T-helper 17 cell (primary cell): ENCODE measurements at places on chromosomes 7 and 10.

DNA sequence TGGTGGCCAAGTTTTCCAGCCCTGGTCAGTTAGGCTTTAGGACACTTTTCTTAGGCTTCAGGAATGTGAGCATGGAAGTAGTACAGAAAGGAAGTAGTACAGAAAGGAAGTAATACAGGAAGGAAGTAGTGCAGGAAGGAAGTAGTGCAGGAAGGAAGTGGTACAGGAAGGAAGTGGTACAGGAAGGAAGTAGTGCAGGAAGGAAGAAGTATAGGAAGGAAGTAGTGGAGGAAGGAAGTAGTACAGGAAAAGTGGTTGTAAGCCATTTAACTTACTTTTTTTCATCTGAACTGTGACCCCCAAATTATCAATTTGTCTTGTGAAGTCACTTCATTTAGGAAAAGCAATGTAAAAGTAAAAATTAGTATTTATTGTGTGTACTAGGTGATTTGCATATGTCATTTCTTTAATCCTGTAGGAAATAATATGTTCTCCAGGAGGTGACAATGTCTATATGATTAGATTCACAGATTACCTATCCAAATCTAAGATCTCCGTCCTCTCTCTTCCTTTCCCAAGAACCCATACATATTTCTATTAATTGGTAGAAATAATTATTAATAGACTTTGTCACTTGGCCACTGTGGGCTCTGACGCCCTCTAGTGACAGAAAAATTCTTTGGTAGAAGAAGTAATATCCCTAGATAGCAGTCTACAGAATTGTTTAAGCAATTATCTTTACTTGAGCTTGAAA, 3.9 kb upstream of the FAS start:
- peaks cover 52% of the 10 kb centered on the region for H3K4me1 ChIP-seq
- no peak for DNase-seq
- H3K27me3 ChIP-seq = no peaks in the 10 kb centered on the region
- H3K4me3 ChIP-seq = no peak overlapping the region
- H3K27ac ChIP-seq = no peak overlapping the region

DNA sequence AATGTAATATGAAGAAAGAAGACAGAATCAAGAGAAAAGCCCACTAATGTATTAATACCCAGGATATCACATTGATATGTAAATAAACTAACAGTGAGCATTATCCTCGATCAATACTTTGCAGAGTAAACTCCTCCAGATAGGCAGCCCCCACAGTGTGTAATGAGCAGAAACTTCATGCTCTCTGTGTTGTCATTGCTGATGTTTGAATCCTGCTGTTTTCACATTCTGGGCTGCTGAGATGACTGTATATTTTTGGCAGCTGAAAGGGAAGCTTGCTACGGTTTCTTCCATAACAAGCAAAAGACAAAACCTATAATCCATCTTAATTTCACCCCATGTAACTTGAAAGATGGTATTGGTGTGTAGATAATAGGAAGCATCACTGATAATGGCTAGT, 15.3 kb upstream of the THSD7A start:
- no peak overlapping the region for H3K4me3 ChIP-seq
- H3K27ac ChIP-seq = no peak overlapping the region
- H3K36me3 ChIP-seq = no peaks in the 10 kb centered on the region
- DNase-seq = no peak
- no peaks in the 10 kb centered on the region for H3K4me1 ChIP-seq

DNA sequence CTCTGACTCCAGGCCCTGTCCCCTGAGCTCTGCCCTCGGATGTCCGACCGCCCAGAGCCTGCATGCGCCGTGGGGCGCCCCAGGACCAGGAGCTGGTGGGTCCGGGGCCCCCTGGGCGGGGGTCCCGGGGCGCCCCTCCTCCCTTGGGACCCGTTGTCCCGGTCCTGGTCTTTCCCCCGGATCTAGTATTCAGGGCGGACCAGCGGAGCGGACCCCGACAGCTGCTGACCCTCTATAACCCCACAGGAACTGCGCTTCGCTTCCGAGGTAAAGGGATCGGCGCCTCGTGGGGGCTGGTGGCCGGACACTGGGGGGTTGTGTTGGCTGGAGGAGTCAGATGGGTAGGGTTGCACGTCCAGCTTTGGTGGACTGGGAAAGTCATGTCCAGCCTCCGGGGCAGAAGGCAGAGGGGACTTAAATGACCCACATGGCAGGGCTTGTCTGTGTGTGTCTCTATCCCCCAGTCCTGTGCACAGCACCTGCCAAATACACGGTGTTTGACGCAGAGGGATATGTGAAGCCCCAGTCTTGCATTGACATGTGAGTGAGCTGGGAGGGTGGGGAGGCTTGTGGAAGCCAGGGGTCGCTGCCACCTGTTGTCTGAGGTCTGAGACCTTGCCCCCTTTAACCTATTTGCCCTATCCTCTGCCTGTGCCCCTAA, 520 bp downstream of the MOSPD3 start:
- no peak for DNase-seq
- H3K27me3 ChIP-seq = no peaks in the 10 kb centered on the region
- peaks cover 20% of the 10 kb centered on the region for H3K4me1 ChIP-seq
- peak overlapping the region; percentile 97 for H3K4me3 ChIP-seq
- peaks cover 3% of the 10 kb centered on the region for H3K36me3 ChIP-seq

GRCh38 chr7:38367301-38367890, 94.0 kb upstream of the TARP start:
- peak overlapping the region; percentile 77 for H3K4me3 ChIP-seq
- DNase-seq = no peak
- peaks cover 57% of the 10 kb centered on the region for H3K4me1 ChIP-seq
- H3K27me3 ChIP-seq = no peaks in the 10 kb centered on the region
- peaks cover 7% of the 10 kb centered on the region for H3K36me3 ChIP-seq
- H3K27ac ChIP-seq = peak overlapping the region; percentile 93

- H3K27ac ChIP-seq = no peak overlapping the region
- H3K36me3 ChIP-seq = peaks cover 4% of the 10 kb centered on the region
Measured at GRCh38 chr10:96299383-96299782, 4.9 kb upstream of the DNTT start.

- H3K4me1 ChIP-seq = peaks cover 3% of the 10 kb centered on the region
- no peak overlapping the region for H3K27ac ChIP-seq
- H3K27me3 ChIP-seq = peaks cover 24% of the 10 kb centered on the region
- DNase-seq = no peak
Measured at GRCh38 chr7:1758028-1758858, 88.2 kb downstream of the ELFN1 start.

DNA sequence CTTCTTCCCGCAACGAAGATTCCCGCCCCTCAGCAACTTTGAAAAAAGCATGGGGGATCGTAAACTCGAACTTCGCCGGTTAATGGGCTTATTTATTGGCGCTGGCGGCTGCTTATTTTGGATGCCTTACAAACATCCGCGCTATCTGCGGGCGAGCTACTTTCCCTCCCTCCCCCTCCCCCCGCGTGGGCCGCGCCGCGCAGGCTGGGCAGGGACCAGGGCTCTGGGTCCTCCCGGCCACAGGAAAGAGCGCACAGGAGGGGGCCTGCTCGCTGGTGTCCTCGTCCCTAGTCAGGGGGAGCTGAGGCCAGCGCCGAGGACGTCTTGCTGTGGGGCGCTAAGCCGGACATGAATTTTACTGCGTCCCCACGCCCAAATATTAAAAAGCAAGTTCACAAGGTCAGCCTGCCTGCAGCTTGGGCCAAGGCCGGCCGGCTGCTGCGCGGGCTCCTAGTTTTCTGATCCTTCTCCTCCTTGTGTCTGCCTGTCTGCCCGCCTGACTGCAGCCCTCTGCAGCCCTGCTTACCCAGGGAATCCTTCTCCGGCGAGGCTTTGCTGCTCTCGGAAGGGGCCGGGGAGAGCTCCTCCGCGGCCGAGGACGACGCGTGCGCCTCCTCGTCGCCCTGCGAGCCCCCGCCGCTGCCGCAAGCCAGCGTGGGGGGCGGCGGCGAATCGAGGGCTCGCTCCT, 1.2 kb downstream of the HOXA10 start:
- peaks cover 22% of the 10 kb centered on the region for H3K4me1 ChIP-seq
- peaks cover 73% of the 10 kb centered on the region for H3K27me3 ChIP-seq
- peak; percentile 8 for DNase-seq
- no peaks in the 10 kb centered on the region for H3K36me3 ChIP-seq
- no peak overlapping the region for H3K27ac ChIP-seq

GRCh38 chr10:116079355-116079754, 193.7 kb downstream of the GFRA1 start:
- no peaks in the 10 kb centered on the region for H3K4me1 ChIP-seq
- H3K36me3 ChIP-seq = no peaks in the 10 kb centered on the region
- H3K27me3 ChIP-seq = no peaks in the 10 kb centered on the region
- no peak overlapping the region for H3K27ac ChIP-seq
- DNase-seq = no peak
- no peak overlapping the region for H3K4me3 ChIP-seq

GRCh38 chr7:41130561-41131236, 572.2 kb downstream of the INHBA start:
- DNase-seq = no peak
- no peaks in the 10 kb centered on the region for H3K36me3 ChIP-seq
- no peak overlapping the region for H3K4me3 ChIP-seq
